ENCODE measurements at places on chromosomes 6 and 20. TPM values are rescaled to one million over a fixed set of nuclear protein-coding genes. Genes with fewer than 3 reads are reported as not detected.

- DNase-seq = no peak
Measured at GRCh38 chr6:53717566-53717965, 52.0 kb upstream of the KLHL31 start.

- peak; percentile 90 for DNase-seq
Measured at GRCh38 chr6:25652007-25652515, at the start of gene SCGN. Gene SCGN, plus strand, starts transcription at chr6:25652215. Its CDS starts 189 bp downstream, at chr6:25652404.

DNA sequence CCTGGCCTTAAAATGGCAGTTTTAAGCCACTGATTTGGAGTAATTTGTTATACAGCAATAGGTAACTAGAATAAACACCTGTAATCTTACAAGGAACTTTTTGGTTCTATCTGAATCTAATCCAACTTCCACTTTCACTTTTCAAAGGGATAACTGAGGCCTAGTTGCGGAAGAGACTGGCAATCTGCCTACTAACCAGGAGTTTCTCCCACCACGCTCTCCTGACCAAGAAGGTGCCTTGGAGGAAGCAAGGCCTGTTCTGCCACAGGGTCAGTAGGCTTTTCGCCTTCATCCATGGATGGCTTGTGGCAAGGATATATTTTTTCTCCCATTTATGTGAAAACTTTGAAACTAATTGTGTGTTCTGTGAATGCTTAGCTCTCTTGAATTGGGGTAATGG is 12.9 kb upstream of the MYBL2 start:
- no peak for DNase-seq

- DNase-seq = peak; percentile 81
Measured at GRCh38 chr20:25040438-25040831, 17.5 kb downstream of the ACSS1 start.

- DNase-seq = no peak
Measured at GRCh38 chr20:63756648-63756991, 17.0 kb downstream of the SLC2A4RG start.

DNA sequence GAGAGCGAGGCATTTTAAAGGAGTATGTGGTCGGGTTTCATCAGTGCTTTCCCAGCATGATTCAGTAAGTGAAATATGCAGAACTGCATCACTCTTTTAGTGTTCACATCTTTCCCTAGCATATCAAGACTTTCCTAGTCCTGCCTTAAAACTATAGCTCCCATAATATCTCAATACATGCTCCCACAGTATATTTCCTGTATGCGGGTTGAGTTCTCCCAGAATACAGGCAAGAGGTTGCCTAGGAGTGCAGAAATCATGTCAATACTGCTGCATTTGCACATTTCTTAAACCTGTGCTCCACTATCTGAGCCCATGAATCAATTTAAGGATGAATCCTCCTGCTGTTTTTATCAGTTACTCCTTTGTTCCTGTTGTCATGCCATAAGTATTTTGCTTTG is 386.6 kb upstream of the SLC35B3 start:
- no peak for DNase-seq

DNA sequence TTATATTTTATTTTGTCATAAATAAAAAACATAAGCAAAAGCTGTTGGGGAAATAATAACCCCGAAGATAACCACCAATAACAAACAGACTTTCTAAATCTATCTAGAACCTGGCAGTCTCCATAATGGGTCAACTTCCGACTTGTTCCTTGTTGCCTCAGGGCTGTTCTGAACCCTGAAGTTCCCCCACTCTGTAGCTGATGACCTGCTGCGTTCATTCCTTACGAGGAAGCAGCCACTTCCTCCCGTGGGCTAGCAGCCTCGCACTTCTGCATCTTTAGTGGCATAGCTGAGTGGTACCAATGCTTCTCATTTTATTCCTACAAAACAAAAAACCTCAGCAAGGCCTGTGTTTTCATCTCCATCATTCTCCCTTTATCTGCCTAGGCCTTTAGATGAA is 103.0 kb downstream of the PLEKHG1 start:
- no peak for DNase-seq

DNA sequence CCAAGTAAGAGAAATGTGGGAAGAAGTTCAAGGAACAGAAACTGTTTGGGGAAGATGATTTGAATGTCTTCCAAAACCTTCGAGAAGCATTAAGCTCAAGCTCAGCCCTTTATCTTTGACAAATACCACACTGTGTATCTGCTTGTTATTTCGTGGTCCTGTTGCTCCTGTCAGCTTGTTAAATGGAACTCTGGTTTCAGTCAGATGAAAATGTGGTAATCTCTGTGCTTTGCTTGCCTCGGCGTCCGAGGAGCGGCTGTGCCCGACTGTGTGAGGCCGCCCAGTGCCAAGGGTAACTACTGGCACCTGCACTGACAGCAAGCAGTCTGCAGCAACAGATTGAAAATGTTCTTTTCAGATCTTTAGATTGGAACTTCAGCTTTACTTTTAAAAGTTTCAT is 577.9 kb upstream of the FLRT3 start:
- peak; percentile 31 for DNase-seq

DNA sequence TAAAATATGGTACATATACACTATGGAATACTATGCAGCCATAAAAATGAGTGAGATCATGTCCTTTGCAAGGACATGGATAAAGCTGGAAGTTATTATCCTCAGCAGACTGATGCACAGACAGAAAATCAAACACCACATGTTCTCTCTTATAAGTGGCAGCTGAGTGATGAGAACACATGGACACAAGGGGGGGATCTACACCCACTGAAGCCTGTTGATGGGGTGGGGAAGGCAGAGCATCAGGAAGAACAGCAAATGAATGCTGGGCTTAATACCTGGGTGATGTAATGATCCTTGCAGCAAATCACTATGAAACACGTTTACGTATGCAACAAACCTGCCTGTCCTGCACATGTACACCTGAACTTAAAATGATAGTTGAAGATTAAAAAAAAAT is 71.3 kb downstream of the MANEA start:
- DNase-seq = no peak

DNA sequence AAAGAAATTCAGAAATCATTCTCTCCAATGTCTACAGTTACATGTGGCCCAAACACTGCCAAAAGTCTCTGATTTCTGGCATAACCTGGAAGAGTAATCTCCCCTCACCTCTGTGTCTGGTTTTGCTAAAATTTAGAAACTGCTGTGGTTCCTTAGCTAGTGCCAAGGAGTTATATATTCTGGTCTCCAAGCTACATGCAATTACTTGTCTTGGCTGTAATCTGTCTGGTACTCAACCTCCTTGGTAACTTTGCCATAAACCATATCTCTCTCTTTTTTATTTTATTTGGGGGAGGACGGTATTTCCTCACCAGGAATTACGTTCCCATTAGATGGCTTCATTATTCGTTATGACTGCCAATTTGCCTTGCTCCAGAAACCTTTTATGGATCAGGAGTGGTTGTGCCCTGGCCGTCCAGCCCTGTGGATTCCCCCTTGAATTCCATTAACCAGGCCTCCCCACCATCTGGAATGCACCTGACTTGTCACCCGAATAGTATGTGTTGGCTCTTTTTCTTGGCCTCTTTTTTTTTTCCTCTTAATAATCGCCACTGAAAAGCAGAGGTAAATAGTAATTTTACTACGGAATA is 400.0 kb downstream of the CD83 start:
- no peak for DNase-seq

DNA sequence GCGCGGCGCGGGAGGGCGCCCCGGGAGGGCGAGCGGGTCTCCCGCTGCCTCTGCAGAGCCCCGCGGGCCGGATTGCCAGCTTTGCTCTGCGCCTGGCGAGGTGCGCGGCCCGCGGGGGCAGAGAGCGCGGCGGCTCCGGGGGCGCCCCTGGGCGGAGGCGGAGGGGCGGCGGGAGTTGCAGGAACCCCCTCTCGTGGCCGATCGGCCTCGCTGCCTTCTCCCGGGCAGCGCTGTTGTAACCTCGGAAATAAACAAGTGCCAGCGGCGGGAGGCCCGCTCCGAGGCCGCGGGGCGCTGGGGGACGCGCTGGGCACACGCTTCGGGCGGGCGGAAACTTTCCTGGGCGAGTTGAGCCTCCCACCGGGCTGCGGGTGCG is 1.2 kb downstream of the CDH4 start:
- peak; percentile 57 for DNase-seq

GRCh38 chr6:108596956-108597355 is 36.2 kb downstream of the FOXO3 start:
- no peak for DNase-seq

DNA sequence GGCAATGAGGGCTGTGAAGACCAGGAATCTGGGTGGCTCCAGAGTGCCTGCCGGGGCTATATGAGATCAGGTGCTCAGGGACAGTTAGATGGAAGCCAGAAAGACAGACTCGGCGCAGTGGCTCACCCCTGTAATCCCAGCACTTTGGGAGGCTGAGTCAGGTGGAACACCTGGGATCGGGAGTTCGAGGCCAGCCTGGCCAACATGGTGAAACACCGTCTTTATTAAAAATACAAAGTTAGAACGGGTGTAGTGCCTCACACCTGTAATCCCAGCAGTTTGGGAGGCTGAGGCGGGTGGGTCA is 43.4 kb downstream of the BCAS4 start:
- DNase-seq = no peak

DNA sequence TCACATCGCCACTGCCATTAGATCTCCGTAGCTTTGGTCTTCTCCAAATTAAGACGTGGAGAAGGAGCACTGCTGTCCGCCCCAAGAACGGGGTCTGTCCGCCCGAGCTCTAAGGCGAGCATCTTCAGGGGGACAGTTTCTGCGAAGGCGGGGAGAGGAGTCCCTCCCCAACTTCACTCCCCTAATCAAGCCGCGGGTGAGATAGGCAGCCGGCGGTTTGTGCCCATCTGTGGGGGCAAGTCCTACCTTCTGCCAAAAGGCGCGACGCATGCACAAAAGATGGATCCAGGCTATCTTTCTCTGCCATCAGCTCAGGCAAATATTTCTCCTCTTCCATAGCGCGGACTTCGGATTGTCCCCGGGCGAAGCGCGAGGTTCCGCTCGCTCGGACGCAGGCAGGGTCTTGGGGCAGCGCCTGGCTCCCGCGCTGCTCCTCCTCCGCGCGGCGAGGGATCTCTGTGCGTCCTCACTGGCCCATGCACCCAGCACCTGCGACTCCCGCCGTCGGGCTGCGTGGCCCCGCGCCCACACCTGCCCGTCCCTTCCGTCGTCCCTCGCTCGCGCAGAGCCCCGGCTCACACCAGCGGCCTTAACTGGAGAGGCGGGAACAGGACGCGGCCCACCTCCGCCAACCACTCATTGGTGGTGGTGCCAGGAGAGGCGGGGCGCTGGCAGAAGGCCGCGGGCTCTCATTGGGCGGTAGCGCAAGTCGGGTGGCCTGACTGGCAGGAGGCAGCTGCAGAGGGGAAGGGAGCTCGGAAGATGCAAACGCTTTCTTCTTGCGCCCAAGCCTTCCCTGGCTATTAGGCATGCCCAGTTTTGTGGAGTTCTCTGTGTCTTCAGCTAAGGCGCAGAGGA is at the start of gene KHDRBS2:
TSS of gene KHDRBS2 (minus strand) at position 614 of the 858 bp plus-strand sequence.
- peak; percentile 66 for DNase-seq

DNA sequence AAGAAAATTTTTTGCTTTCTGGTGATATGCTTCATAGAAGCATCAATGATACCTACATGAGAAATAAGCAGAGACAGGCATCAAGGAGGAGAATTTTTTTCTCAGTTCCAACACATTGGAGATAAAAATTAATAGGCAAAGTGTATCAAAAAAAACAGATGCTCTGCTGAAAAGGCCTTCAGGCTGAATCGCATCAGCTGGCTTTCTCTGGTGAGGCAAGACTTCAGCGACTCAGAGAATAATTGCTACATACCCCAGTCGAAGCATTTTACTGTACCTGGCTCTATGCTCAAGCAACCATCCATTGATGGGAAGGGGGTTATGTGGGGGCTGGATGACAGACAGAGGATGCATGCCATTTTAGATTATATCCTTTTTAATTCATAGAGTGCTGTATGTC is 415.1 kb downstream of the TFAP2A start:
- no peak for DNase-seq

DNA sequence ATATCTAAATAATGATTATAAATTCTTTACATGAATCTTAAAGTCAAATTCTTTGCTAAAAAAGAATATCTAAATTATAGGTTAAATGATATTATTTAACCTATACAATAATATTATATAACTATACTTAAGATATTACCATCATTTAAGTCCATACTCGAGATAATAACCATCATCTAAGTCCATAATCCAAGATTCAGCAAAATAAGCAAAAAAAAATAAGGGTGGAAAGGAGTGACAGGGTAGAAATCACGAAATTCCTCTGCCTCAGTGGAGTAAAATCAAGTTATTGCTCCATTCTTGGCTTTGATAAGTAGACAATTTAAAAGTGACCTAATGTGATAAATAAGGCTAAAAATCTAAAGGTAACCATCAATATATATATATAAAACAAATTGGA is 9.7 kb downstream of the IL17A start:
- DNase-seq = no peak

GRCh38 chr20:55054453-55054852 is 579.1 kb downstream of the DOK5 start:
- no peak for DNase-seq

- DNase-seq = no peak
Measured at GRCh38 chr20:58237318-58238132, 9.1 kb upstream of the ANKRD60 start.

DNA sequence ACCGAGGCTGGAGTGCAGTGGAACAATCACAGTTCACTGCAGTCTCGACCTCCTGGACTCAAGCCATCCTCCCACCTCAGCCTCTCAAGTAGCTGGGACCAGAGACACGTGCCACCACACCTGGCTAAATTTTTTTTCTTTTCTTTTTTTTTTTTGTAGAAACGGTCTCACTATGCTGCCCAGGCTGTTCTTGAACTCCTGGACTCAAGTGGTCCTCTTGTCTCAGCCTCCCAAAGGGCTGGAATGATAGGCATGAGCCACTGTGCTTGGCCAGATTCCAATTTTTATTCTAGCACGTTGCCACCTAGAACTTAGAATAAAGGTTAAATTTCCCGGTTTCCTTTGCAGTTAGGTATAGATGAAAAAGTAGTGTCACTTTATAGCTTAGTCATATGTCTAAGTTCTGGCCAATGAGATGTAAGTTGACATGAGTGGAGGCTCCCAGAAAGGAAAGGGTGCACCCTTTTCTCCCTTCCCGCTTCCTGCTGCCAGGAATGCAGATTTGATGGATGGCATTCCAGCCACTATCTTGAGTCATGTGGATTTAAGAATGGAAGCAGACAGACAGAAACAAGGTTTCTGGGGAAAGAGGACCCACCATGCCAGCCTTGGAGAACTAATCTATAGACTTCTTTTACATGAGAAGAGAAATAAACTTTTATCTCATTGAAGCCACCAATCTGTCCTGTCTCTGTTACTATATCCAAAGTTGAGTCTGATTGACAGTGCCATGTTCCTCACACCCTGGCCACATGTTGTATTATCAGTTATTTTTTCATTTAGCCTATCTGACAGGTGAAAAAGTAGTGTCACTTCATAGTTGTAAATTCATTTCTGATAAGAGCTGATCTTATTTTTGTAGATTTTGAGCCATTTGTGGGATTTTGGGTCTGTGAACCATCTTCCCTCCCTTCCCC is 60.6 kb upstream of the NCOA3 start:
- no peak for DNase-seq

Gene FABP7
- total RNA-seq = not detected

Gene MROH8
- 6.4 TPM for total RNA-seq

Gene LRRN4
- total RNA-seq = not detected

Gene CYB5R4
- 17.0 TPM for total RNA-seq

Gene SPAG4
- 3.5 TPM for total RNA-seq

Gene GSTA3
- total RNA-seq = not detected

Gene TUBB2B
- 31.4 TPM for total RNA-seq

Gene PRSS16
- total RNA-seq = 8.8 TPM

Gene PCSK2
- not detected for total RNA-seq

Data from stomach (tissue), 19 donors.